ENCODE measurements at places on chromosomes 2 and 18.

DNA sequence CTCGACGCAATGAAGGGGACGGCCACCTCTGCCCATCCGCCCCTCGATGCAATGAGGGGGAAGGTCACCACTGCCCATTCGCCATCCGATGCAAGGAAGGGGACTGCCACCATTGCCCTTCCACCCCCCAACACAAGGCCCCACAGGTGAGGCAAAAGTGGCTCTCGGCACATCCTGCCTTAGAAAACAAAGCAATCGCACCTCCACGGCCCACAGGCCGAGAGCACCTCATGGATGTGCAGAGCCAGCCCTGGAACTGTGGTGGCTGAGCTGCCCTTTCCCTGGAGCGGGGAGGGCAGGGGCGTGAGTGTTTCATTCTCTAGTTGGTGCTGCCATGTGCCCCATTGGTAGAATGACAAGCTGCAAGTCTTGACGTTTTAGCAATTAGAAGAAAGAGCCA lies 320.6 kb upstream of the SALL3 start:
- DNase-seq: no peak

GRCh38 chr2:197134206-197134605 lies 176.4 kb downstream of the ANKRD44 start:
- DNase-seq: no peak

GRCh38 chr18:27527856-27528255 lies 342.7 kb upstream of the CHST9 start:
- no peak for DNase-seq

GRCh38 chr2:114113518-114113917 lies 223.6 kb downstream of the ACTR3 start:
- DNase-seq: no peak

DNA sequence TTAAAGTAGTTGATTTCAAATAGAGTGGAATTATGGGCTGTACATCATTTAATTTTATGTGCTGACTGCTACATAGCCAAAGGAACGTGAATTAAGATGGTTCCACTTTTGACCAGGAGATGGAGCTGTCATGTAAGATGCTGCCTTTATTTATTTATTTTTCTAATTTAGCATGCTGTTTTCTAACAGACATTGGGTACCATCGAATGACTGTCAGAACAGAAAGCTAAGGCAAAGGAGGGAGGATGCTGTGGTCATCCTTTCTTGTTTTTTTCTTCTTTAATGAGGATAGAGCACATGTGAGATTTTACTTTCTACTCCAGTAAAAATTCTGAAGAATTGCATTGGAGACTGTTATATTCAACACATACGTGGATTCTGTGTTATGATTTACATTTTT lies at the start of gene SCN2A:
Gene SCN2A (plus strand): TSS at position 185 of the 400 bp plus-strand sequence. CDS start 56,410 bp downstream, outside the sequence.
- peak; percentile 19 for DNase-seq

- DNase-seq: no peak
Measured at GRCh38 chr18:70961939-70962338, 673.1 kb downstream of the SOCS6 start.

DNA sequence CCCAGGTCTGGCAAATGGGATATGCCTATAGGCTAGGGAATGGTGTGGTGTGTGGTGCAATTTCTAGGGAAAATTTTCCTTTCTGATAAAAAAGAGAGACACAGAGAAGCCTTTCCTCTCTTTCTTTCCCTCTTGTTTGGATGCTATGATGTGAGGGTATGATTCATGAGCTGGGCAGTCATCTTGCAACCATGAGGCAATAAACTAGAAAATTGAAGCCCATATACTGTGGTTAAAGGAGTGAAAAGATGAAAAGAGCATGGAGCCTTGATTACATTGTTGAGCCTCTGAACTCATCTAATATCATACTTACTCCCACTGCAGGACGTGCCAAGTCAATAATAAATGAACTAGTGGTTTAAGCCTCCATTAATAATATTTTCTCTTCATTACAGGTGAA lies 215.6 kb downstream of the HAUS1 start:
- DNase-seq: no peak
